ENCODE measurements at places on chromosomes 12 and 14.

- no peak for DNase-seq
These were observed 15.6 kb downstream of the CNOT2 start for GRCh38 chr12:70258605-70259403.

DNA sequence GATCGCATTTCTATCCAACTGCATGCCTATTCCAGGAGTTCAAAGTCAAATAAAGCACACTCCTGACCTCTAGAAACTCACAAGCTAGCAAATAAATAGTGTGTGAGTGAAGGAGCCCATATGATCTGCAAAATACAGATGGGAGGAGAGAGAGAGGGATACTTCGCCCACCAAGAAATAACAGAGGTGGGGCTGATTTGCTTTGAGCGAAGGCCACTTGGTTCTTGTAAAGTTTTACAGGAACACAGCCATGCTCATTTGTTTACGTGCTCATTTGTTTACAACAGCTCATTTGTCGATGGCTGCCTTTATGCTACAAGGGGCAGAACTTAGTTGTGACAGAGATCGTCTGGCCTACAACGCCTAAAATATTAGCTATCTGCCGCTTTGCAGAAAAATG is 63.4 kb upstream of the GPATCH2L start:
- DNase-seq, result no peak

DNA sequence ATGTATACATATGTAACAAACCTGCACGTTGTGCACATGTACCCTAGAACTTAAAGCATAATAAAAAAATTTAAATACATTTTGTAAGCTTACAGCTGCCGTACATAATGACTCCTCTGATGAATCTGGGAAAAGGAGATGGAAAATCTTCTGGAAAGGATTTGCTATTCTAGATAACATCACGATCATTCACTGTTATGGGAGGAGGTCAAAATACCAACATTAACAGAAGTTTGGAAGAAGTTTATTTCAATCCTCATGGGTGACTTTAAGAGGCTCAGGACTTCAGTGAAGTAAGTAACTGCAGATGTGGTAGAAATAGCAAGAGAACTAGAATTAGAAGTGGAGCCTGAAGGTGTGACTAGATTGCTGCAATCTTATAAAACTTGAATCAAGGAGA is 172.2 kb downstream of the SLC16A7 start:
- no peak for DNase-seq

- no peak for DNase-seq
These were observed 114.7 kb upstream of the MYL2 start for GRCh38 chr12:111034886-111035577.

GRCh38 chr12:111105294-111105693 is 184.9 kb upstream of the MYL2 start:
- DNase-seq, result no peak

GRCh38 chr12:52600071-52600470 is 1.2 kb downstream of the KRT72 start:
- DNase-seq, result no peak

GRCh38 chr12:124303579-124304313 is 8.9 kb downstream of the RFLNA start:
- DNase-seq, result peak; percentile 44

GRCh38 chr12:74537126-74537706 is 419 bp upstream of the ATXN7L3B start:
- no peak for DNase-seq

DNA sequence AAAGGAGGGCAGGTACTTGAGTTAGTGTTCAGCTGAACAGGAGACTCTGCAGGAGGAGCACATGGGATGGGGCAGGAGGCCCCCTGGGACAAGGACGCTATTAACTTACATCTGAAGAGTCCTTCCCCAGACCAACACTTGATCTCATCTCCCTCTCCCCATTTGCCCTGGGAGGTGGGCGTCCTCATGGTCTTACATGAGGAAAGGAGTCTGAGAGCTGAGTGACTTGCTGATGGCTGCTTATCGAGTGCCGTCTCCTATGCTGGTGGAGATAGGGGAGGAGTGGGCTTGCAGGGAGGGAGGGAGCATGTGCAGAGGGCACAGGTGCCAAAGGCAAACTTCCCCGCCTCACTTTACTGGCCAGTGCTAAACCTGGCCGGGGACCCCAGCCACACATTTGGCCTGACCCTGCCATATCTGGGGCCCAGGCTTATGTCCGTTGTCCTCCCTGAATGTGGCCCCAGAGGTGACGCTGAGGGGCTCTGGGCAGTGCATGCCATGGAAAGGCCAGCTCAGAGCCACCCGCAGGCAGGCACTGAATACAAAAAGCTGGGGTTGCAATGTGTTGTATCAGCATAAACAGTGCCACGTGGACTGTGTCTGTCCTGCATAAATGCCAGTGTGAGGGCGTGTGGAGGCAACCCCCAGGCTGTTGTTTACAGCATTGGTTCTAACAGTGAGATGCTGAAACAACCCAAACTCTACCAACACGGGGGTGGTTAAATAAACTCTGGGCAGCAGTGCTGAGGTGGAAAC is 29.4 kb downstream of the FAIM2 start:
- DNase-seq, result no peak

DNA sequence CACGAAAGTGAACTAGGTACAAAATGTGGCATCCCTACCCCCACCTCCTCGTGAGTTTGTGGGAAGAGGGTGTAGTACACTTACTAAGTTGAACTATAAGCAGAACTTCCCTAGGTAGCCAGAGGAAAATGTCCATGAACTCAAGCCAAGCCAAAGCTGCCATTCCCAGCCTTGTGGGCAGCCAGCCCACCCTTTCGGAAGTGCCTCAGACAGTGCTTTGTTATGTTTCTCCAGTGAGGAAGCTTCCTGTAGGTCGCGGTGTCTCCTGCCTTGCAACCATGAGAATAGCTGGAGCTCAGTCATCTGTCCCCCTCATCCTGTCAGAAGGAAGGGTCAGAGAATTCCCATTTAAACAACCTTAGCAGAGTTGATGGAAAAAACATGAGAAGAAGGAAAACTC is 266.9 kb downstream of the DUSP6 start:
- DNase-seq, result no peak

DNA sequence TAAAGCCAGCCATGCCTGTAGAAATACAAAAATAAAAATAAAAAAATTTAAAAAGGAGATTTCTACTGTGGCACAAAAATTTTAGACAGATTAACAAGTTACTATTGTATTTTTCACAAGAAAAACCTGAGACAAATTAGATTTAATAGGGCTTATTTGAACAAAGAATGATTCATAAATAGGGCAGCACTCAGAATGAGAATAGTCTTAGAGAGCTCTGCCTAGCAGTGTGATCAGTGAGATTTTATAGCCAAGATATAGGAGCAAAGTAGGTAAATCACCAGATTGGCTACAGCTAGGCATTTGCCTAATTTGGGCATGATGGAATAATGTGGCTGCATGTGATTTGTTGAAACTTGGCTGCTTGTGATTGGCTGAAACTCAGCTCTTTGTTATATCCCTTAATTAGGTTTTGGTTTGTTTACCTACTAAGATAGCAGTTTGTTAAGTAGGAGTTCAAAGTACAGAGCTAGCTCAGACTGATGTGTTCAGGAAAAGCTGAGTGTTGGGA is 279.7 kb upstream of the TMTC1 start:
- DNase-seq, result no peak

DNA sequence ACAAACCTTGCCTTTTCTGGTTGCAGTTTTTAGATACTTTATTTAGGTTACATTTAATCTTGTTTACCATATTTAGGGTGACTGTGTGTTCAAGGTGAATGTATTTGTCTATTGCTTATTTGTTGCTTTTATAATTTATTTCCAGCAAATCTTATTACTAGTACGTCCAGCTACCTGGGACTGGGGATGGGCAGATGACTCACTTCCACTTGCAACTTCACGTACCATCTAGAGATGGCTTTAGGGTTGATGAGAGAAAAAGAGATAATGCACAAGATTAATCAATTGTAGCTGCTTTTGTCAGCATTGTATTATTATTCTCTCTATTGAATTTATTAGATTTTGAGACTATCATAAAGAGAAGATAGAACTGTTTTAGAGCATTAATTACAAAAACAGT is 5.1 kb downstream of the MIPOL1 start:
- no peak for DNase-seq

DNA sequence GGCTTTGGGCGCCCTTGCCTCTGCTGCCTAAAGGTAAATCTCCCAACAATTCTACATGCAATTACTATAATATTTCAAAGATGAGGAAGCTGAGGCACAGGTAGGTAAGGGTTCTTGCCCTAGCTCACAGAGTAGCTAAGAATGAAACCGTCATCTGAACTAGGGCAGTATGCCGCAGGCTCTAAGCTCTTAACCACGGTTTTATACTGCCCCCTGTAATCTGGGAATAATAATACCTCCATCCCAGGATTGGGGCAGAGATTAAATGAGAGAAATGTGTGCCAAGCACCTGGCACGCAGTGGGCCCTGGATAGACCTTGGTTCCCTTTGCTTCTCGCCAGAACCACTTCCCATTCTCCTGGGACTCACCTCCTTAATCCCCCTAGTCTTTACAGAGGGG is 1.5 kb upstream of the HRK start:
- DNase-seq, result no peak

- no peak for DNase-seq
These were observed 95.1 kb downstream of the LLPH start for GRCh38 chr12:66035288-66035966.

DNA sequence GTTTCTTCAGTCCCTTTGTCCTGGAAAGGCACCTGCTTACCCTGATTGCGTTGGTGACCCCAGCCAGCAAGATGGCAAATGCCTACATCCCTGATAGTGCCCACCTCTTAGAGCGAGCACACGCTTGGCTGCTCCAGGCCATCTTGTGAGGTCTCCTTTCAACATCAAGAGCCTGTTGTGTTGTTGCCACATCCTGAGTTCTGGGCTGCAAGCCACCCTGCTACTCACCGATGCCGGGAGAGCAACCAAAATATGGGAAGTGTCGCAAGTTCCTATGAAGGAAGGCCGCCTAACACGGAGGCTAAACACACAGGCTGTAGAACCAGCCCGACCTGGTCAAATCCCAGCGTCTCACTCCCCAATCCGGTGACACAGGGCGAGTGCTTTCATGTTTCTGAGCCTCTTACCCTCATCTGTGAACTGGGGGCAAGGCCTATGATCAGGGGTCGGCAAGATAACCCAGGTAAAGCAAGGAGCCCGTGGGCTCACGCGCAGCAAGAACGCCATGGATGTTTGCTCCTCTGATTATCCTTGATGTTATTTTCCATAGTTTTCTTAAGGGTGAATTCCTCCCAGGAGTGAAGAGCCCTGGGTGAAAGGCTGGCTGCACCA is 98.4 kb downstream of the LGMN start:
- DNase-seq, result peak; percentile 90

GRCh38 chr14:69259527-69260189 is at the start of gene GALNT16:
Gene GALNT16 (plus strand): TSS chr14:69260158. CDS start chr14:69260291, 133 bp downstream.
- DNase-seq, result no peak

DNA sequence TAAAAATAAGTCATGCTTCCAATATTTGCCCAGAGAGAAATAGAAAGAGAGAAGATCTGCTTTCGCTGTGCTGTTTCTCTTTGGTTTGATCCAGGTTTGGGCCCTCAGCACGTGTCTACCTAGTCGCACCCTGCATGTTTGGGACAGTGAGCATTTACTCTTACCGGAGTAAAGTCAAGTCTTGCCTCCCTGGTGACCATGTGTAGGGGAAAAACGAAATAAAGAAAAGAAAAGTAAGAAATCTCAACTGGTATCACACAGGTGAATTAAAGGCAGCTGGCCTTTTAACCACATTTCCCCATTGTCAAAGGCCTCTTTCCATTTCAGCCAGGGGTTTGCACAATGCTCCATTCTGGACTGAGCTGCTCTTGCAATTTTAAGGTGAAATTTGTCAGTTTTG is 619.4 kb downstream of the VRK1 start:
- DNase-seq, result no peak

DNA sequence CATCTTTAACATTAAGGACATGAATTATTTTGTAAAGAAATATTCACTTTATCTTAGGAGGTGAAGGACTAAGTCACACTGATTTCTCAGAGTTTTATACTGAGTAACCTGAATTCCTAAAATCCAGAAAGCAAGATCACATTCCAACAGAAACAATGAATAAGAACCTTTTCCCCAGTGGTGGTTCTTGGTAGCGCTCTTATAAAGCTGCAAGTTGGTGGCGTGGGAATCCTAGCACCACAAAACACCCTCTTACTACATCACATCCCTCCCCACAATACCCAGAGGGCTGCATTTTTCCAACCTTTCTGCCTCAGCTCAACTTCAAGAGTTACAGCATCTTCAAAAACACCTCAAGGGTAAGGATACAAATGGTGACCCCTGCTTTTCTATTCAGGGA is 44.0 kb upstream of the SMUG1 start:
- DNase-seq, result no peak

- peak; percentile 70 for DNase-seq
These were observed 725 bp downstream of the CHPT1 start for GRCh38 chr12:101697930-101698799.

DNA sequence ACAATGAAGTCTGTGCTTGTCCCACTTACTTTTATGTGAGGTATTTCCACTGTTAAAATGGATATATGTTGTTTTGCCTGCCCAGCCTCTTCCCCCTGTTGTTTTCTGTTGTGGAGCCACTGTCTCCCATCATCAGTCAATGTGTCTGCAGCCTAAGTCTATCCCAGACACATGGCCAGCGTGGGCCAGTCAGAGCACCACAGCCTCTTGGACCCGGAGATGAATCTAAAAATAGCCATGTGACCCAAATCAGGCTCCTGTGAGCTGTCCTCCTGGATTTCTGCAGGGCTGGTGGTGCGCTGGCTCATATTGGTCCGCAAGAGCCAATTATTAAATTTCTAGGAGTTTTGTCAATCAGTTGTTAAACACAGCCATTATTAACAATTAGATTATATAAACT is 44.0 kb upstream of the PRICKLE1 start:
- DNase-seq, result no peak

DNA sequence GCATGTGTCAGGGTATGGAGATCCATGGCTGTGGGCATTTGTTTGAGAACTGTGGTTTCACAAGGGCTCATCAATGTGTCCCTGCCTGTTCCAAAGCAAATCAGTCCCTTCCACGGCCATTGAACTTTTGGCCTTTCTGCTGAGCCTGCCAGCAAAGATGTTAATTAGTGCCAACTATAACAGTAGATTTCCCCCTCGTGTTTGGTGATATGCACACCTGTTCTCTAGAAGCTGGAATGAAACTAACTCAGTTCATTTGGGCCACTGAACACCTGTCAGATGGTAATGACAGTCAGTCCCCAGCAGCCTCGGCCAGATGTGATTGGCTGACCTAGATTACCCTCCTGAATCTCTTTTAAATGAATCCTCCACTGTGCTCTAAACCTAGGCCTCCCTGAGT is 43.2 kb downstream of the IRAK3 start:
- no peak for DNase-seq

GRCh38 chr12:123268850-123269249 is 2.8 kb downstream of the CDK2AP1 start:
- DNase-seq, result no peak

- DNase-seq, result no peak
These were observed 41.5 kb downstream of the FAM186A start for GRCh38 chr12:50354908-50355307.

DNA sequence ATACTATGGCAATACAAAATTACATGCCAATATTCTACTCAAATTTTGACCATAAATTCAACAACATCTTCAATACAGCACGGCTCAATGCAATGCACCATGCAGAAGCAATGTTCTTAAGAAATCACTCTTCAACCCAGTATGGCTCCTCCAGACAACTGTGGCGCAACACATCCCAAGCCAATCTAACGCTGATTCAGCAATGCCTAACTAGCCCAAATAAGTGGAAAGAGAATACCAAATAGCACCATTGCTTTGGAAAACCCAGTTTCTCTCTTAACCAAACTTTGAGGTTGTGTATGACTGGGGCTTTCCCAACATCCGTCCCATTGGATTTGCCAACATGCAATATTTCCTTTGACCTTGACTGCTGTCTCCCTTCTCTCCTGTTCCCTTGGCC is 211.1 kb upstream of the TBX3 start:
- DNase-seq, result no peak

- no peak for DNase-seq
These were observed 59.9 kb upstream of the PPP4R3A start for GRCh38 chr14:91570021-91570420.
